Dermis microvascular lymphatic vessel endothelial cell (primary cell): ENCODE measurements at places on chromosomes 12 and 14. TPM values are rescaled to one million over a fixed set of nuclear protein-coding genes. Genes with fewer than 3 reads are reported as not detected.
A peak's percentile ranks its signal among the peaks of the same experiment; 100 is the strongest.

DNA sequence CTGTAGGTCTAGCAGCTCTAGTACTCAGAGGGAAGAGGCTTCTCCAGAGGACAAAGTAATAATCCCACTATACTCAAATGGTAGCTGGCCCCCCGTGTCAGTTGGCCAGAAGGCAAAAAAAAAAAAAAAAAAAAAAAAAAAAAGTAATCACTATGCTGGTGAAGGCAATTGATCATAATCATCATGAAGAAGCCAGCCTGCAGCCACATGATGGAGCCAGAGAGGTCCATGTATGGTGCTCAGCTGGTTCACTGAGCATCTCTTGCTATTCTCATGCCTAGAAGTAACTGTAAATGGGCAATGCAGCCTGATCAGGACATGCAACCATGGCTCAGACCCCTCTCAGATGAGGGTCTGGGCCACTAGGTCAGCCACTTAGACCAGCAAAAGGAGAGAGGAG is 378.8 kb downstream of the MED13L start:
- DNase-seq, result no peak

SMCO2 gene
- total RNA-seq, result 0.13 TPM in 2 replicates

- DNase-seq, result no peak
Observed at GRCh38 chr14:88683119-88683518, 109.6 kb downstream of the EML5 start.

- DNase-seq, result peak; percentile 44
Observed at GRCh38 chr12:92690601-92691000, 12.2 kb upstream of the PLEKHG7 start.

DNA sequence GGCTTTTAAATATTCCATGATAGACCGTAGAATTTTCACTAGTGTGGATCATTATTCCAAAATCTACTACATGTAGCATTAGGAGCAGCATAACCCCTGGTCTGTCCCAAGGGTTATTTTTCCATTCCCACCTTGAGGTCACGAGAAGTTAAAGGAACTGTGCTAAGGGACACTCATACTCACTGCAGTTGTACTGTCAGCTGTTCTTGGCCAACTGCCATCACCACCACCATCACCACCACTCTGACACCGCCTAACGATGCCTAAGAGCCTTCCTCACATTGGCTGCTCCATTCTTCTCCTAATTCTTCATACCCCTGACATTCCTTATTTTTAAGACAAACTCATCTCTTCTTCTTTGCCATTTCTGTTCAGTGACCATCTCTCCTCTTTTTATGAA is 13.4 kb upstream of the PTGDR start:
- DNase-seq, result no peak

- no peak for DNase-seq
Observed at GRCh38 chr12:5713599-5714081, 231.4 kb downstream of the ANO2 start.

GRCh38 chr12:65673732-65674131 is 150.6 kb upstream of the HMGA2 start:
- no peak for DNase-seq

DNA sequence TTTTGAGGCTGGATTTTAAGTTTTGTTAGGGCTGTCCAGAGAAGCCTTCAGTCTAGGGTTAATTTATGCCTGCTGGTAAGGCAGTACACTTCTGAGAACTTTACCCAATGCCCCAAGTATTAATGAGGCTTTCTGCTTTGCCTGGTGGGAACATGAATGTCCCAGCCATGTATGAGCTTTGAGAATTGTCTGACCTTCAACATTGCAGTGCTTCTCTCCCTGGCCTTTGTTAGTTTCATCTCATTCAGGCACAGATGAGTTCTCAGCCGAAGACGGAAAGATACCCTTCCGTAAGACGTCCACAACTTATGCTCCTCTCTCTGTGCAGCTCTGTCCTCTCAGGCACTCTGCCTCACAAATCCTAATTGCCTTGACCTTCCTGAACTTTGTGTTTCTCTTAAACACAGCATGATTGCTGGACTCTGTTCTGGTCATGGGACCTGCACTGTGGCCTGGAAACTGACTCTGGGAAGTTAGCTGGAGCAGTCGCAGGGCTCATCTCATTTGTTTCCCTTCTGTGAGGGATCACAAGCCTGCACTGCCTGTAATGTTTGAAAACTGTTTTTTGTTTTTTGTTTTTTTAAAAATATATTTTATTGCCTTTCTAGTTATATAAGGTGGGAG is 15.7 kb downstream of the CHPT1 start:
- no peak for DNase-seq

CD163 gene
- total RNA-seq, result under 0.01 TPM in 1 of 2 replicates, not detected in the other

DNA sequence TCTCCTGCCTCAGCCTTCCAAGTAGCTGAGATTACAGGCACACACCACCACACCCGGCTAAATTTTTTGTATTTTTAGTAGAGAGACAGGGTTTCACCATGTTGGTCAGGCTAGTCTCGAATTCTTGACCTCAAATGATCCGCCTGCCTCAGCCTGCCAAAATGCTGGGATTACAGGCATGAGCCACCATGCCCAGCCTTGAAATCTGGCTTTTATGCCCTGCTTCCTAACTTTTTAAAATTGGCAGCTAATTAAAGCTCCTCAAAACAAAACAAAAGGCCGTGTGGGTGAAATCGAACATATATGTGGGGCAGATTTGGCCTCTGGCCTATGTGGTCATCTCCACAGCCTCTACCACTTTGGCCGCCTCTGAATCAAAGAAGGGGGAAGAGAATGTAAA is 37.9 kb downstream of the KCTD10 start:
- DNase-seq, result no peak

DNA sequence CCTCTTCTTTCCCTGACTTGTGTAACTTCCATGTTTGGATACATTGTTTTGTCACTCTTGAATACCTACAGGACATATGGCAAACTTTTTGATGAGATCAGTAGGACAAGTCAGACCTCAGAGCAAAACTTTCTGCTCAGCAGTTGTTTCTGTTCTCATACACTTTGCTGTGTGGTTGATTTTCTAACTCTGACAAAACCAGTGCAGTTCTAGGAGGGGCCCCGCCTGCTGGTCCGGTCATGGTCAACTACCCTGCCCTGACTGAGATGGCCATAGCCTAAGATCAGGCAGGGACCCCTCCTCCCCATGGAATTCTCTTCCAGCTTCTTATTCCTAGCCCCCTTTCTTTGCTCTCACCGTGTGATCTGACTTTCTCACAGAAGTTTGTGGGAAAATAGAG is 92.8 kb downstream of the OTOGL start:
- DNase-seq, result no peak

PMCH gene
- total RNA-seq, result not detected in 2 replicates

DNA sequence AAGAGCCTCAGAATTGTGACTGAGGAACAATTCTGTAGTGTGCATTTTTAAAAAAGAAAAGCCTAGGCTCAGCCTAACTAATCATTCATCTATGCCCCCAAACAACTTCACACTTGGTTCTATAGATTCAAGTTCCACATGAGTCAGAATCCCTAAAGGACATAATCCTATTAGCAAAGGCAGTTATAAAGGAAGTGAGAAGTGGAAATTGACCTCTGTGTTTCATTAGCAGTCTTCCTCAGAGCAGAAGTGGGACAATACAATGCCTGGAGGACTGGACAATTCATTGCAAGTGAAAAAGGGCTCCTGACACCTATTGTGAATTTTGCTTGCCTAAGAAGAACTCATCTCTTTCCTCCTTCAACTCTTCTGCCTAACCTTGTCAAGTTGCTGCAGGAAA is 222.3 kb downstream of the PTPRO start:
- no peak for DNase-seq

SDR9C7 gene
- not detected in 2 replicates for total RNA-seq

DNA sequence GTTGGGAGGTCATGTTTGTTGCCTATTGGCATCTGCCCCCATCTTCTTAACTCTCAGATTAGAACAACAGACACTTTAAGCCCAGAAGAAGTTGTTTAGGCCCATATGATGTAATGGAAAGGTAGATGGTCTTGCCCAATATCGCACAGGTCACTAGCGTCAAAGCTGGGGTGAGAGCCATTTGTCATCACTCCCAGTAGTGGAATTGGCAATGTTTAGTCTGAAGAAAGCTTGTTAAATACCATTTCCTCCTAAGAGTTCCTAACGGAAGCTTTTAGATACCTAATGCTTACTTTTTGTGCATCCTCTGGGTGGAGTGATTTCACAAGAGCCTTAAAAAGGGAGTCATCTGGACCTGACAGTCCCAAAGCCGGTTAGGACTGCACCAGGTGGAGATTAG is 125.4 kb downstream of the DACT1 start:
- no peak for DNase-seq

- no peak for DNase-seq
Observed at GRCh38 chr12:38289396-38289795, 27.2 kb upstream of the ALG10B start.

ACTN1 gene
- total RNA-seq, result 152 and 367 TPM in 2 replicates

DNA sequence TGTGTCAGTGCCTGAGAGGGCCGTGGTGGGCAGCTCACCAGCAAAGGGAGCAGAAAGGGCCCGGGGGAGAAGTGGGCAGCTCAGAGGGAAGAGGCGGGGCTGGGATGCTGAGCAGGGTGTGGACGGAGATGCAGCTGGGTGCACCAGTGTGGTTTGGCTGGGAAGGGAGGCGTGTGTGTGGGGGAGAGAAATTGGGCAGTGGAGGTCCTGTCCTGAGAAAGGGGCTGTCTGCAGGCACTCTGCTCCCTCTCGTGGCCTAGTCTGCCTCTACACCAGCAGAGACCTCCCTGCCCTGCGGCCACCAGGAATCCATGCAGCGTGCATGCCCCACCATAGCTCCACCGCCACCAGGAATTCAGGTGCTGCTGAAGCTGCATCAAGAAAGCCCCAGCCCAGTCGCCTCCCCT is 6.4 kb downstream of the TMEM121 start:
- DNase-seq, result peak; percentile 7

DNA sequence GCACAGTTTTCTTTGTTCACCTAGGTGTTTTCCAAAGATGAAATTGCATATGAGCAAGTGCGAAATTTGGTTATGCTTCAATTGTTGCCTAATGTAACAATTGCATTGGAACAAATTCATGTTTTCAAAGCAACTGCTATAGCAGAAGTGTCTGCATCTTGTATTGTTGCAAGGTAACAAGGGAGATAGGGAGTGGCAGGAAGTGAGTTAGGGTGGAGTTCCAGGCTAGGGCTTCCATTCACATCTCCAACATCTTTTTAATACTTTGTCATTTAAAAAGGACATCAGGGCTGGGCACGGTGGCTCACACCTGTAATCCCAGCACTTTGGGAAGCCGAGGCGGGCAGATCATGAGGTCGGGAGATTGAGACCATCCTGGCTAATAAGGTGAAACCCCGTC is 312.3 kb upstream of the E2F7 start:
- no peak for DNase-seq

GPR84 gene
- not detected in 2 replicates for total RNA-seq

DNA sequence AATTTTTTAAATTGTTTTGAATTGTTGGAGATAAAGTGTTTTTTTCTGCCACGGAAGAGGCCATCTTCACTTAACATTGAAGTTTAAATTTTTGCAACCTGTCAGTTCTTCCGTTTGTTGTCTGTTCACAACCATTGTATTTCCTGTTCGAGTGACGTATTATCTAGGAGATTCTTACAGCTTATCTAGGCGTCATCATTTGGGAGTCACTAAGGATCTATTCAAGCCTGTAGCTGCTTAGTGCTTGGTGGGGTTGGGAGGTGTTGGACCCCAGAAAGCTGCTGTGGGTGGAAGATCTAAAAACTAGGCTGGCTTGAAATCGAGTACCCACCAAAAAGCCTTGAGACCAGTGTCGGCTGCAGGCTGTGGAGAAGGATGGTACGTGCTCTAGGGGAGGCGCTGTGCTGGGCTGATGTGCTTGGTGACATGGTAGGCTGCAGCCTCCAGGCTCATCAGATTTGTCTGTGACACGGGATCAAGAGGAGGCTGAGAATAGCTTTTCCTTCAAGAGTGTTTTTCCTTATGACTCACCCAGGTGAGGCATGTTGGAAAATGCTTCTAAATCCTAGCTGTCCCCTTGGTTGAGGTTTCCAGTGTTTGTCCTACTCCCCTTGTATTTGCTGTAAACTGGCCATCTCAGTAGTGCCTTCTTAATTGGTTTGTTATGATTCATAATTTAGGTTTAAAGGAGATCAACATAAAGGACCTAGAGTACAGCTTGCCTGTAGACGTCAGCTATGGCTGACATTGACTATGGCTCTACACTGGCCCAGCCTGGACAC is 57.8 kb downstream of the ATG14 start:
- no peak for DNase-seq

- DNase-seq, result peak; percentile 90
Observed at GRCh38 chr12:59041241-59042121, 121.2 kb upstream of the LRIG3 start.

DNA sequence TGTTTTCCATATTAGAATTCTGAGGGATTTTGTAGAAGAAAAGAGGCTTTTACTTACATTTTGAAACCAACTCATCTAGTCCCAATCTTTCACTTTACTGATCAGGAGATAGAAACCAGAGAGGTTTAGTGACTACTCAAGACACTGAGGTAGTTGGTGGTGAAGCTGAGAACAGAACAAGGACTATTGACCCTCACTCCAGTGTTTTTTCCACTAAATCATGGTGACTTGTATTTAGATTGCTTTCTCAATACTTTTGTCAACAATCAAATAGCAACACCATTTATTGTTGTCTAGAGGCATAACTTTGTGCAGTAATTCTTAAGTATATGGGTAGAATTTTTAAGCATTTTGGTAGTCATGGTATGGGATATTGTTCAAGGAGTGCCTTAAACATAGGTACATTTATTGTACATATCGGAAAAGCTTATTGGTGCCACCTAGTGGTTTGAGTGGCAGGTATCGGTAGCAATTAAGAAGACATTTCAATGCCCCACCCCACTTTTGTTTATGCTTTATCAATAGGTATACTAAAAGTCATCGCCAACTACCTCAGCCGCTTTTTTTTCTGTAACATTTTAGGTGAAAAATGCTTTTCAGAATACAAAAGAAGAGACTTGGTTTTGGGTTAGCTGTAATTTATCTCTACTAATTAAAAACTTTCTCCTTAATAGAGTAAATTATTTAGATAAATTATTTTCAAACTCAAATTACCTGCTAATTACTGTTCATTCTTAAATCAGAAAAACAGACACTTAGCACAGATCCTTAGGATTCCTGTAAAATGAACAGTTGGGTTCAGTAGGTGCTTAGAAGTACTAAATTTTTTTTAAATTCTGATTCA is 47.3 kb upstream of the PAWR start:
- DNase-seq, result peak; percentile 57

DNA sequence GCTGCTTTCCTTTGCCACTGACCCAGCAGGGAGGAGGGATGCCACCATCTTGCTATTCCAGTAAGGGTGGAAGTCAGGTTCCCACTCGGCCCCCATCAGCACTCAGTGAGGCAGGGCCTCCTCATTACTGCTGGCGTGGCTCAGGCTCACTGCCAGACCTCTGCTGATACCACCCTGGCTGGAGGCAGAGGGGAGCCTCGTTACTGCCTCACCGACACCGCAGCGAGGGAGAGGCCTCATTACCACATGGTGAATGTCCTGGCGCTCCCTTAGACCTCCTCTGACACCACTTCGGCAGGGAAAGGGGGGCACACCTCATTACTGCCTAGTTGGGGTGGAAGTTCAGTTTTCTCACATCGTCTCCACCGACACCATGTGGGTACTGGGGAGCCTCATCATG is 354.1 kb downstream of the CACNA1C start:
- no peak for DNase-seq

GRCh38 chr12:12979126-12979525 is 20.9 kb downstream of the HEBP1 start:
- peak; percentile 32 for DNase-seq
